ENCODE measurements at places on chromosomes 5 and 9.

- peak; percentile 41 for DNase-seq
Observed at GRCh38 chr9:127780126-127780885, 1.8 kb upstream of the SH2D3C start.

- DNase-seq = no peak
Observed at GRCh38 chr5:142529626-142530278, 156.1 kb downstream of the FGF1 start.

GRCh38 chr5:31717561-31717960 is 78.6 kb downstream of the PDZD2 start:
- DNase-seq = no peak

- DNase-seq = peak; percentile 60
Observed at GRCh38 chr9:125428060-125428901, 166.7 kb downstream of the GAPVD1 start.

GRCh38 chr5:11432116-11432515 is 472.1 kb downstream of the CTNND2 start:
- no peak for DNase-seq

GRCh38 chr5:132751444-132751843 is 4.2 kb downstream of the CCNI2 start:
- DNase-seq = peak; percentile 32

- no peak for DNase-seq
Observed at GRCh38 chr5:103541569-103541968, 21.0 kb downstream of the NUDT12 start.

DNA sequence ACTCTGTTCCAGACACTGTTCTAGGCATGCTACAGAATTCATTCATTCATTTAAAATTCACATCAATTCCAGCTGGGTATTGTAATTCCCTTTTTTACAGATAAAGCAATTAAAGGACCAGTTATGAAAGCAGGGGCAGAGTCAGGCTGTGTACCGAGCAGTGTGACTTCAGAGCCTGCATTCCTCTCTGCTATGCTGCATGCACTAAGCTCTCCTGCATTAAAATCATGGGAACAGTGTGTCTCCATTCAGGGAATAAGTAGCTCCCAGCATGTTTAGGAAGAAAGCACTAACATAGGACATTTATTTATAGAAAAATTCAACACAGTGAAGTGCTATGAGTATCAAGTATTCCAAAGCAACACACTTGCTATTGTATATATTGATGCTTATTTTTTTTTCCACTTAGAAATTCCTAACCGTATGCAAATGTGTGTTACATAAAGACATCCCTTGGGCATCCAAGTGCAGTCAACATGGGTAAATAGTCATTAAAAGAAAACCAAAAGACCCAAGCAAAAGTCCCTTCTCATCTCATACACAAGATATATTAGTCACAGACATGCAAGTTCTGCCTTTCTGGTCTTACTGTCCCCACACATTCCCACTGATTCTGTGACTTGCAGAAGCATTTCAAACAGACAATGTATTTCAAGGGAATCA is 173.7 kb downstream of the GABRB2 start:
- DNase-seq = no peak

- peak; percentile 15 for DNase-seq
Observed at GRCh38 chr5:91144491-91145332, 238.4 kb downstream of the ARRDC3 start.

- no peak for DNase-seq
Observed at GRCh38 chr5:108753331-108753730, 5.6 kb downstream of the FER start.

DNA sequence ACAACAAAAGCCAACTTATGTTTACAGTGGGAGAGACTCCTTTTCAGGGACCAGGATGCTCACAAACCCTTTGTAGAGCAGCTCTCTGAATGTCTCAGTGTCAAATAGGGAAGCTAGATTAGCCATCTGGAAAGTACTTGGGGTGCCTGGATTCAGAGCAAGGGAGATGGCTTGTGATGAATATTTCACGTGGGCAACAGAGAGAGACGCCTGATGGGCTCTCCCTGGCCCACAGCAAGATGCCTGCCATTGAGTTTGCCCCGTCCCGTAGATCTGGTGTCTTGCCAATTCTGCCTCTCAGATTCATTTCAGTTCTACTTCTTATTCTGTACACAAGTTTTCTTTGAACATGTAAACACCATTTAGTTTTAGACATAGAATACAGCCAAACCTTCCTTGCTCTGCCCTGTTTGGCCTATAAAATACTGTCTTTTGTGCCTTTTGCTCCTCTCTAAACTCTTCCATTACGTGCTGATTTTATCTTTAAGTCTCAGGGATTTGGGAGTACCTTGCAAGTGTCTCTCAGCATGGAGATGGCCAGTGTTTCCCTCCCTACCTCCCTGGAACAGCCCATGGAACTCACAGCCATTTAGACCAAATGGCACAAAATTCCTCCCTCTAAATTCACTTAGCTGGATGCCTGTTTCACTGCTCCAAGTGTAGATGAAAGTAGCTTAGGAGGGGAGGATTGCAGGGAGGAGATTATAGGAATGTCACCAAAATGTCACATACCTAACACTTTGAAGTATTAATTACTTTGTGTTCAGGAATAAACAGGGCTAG is 234.3 kb downstream of the SAXO1 start:
- no peak for DNase-seq

- no peak for DNase-seq
Observed at GRCh38 chr9:35951736-35952135, 6.2 kb downstream of the OR2S2 start.

GRCh38 chr9:111399211-111399739 is 69.3 kb upstream of the OR2K2 start:
- no peak for DNase-seq

- DNase-seq = no peak
Observed at GRCh38 chr9:128164307-128164885, 4.3 kb downstream of the BBLN start.

GRCh38 chr5:180126716-180127681 is 55.4 kb upstream of the RNF130 start:
- DNase-seq = no peak

DNA sequence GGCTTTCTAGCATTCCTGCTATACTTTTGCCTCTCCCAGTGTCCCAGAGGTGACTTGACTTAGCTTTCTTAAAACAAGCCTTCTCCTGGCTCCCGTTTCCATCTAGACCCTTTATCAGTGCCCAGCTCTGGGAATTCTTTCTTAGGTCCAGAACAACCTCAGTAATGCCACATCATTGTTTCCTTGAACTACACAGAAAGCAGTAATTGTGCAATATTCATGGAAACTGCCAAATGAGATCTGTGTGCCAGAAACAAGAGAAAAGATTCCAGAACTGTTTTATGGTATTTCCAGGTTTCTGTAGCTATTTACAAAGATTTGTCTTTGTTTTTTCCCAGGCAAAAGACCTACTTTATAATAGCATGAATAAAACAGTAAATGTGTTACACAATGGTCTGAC is 391.3 kb downstream of the SLCO4C1 start:
- no peak for DNase-seq

GRCh38 chr5:177368869-177369644 is 11.3 kb downstream of the RGS14 start:
- DNase-seq = peak; percentile 41

- DNase-seq = no peak
Observed at GRCh38 chr5:100260968-100261367, 274.2 kb upstream of the FAM174A start.

GRCh38 chr5:39440192-39440957 is 15.6 kb upstream of the DAB2 start:
- no peak for DNase-seq

DNA sequence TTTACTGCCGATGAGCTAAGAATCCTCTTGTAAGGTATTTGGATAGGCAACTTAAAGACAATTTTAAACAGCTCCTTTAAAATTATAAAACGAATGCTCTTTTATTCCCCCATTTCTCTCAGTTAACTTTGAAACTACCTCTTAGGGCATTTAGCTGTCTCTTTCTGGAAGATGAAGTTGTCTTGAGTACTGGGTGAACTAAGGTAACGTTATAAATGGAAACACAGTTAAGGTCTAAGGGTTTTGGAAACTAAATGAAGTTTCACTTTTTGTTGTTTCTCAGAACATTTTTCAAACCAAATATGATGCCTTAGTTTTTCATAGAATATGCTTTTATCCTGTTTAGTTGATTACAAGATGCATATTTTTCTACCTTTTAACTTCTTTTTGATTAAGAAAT is 6.8 kb downstream of the UBE2R2 start:
- DNase-seq = no peak

DNA sequence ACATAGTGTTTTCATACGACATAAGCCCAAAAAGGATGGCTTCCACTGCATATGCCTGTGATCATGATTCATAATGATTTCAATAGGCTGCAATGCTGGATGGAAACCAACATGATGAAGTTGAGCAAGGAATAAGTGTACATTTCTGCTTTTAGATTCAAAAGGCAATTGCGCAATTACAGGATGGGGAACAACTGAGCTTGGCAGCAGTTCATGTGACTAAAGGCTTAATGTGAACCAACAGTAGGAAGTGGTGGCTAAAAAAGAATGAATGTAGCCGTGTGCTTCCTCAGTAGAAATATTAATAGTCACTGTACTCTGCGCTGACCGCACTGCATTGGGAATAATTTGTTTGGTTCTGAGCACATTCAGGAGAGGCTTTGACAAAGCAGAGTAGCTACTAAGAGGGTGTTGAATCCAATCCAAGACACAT is 51.2 kb downstream of the SLC1A3 start:
- peak; percentile 88 for DNase-seq

- DNase-seq = peak; percentile 14
Observed at GRCh38 chr5:145554399-145554798, 280.7 kb downstream of the PRELID2 start.

DNA sequence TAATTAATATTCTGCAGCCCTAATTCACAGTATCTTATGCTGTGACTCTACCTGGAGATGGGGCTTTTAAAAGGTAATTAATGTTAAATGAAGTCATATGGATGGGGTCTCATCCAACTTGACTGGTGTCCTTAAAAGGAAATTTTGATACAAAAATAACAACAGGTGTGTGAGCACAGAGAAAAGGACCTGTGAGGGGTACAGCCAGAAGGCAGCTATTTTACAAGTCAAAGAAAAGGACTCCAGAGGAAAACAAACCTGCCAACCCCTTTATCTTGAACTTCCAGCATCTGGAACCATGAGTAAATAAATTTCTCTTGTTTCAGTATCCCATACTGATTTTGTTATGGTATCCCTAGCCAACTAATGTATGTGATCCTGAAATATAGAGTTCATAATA is 250.3 kb downstream of the TMEM232 start:
- no peak for DNase-seq

- DNase-seq = no peak
Observed at GRCh38 chr9:31146485-31147166, 1237.8 kb upstream of the ACO1 start.

GRCh38 chr9:35714123-35714522 is 17.9 kb downstream of the TLN1 start:
- no peak for DNase-seq

GRCh38 chr9:129702589-129703520 is 37.4 kb downstream of the PRRX2 start:
- no peak for DNase-seq

DNA sequence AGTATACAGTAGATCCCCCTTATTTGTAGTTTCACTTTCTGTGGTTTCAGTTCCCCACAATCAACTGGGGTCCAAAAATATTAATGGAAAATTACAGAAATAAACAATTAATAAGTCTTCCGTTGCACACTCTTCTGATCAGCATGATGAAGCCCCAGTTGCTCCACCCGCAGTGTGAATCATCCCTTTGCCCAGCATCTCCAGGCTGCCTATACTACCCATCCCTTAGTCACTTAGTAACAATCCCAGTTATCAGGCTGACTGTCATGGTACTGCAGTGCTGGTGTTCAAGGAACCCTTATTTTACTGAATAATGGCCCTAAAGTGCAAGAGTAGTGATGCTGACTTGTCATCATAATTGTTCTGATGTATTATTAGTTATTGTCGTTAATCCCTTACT is 28.9 kb downstream of the SHC3 start:
- no peak for DNase-seq

DNA sequence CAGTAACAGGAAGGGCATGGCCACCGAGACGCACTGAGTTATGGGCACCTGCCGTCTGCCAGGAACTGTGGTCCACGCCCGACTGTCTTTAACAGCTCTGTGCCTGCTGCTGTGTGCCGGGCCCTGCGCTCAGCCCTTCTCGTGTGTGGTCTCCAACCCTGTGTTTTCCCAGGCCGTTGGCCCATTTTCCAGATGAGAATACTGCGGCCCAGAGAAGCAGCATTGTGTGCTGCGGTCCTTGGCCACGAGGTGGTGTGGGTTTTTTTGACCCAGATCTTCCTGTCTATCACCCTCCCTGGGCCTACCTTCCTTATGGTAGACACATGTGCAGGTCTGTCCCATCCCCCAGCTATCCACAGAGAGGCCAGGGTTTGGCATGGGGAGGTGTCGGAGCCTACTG is 47.0 kb downstream of the RXRA start:
- no peak for DNase-seq

Data from SK-MEL-5 (cell line).